Kidney (tissue), 22 donors: ENCODE measurements at places on chromosomes 1 and 21. TPM values are rescaled to one million over a fixed set of nuclear protein-coding genes. Genes with fewer than 3 reads are reported as not detected.

The TCHHL1 gene
- not detected for total RNA-seq

The DNAI4 gene
- 26.8 TPM for total RNA-seq

The C4BPA gene
- total RNA-seq = 45.7 TPM

The IL19 gene
- 3.6 TPM for total RNA-seq

The GPR157 gene
- 9.1 TPM for total RNA-seq

The TRABD2B gene
- 62.0 TPM for total RNA-seq

The OPTC gene
- total RNA-seq = not detected

The RASAL2 gene
- 26.5 TPM for total RNA-seq

The COL9A2 gene
- 13.8 TPM for total RNA-seq

The STX12 gene
- 49.0 TPM for total RNA-seq

The KIF1B gene
- total RNA-seq = 46.4 TPM

The ARHGEF11 gene
- total RNA-seq = 36.4 TPM

The CR1L gene
- total RNA-seq = 0.44 TPM
